ENCODE measurements at places on chromosomes 12 and 14.

DNA sequence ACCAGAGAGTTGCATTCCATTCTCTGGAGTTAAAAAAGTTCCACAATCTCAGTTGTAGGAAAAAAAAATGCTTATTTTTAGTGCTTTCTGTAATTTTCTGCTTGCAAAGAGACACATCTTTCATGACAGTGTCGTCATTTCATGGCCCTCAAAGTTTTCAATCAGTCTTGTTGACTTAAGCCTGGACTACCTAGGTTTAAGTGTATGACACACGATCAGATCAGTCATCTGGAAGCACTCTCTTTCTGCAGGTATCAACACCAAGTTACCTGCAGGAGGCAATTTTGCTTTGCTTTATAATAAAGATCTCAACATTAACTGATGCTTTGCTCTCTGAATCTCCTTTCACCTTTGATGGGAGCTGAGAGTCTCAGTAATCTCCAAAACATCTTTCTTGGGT lies 251.6 kb downstream of the BCAT1 start:
- no peak for DNase-seq

DNA sequence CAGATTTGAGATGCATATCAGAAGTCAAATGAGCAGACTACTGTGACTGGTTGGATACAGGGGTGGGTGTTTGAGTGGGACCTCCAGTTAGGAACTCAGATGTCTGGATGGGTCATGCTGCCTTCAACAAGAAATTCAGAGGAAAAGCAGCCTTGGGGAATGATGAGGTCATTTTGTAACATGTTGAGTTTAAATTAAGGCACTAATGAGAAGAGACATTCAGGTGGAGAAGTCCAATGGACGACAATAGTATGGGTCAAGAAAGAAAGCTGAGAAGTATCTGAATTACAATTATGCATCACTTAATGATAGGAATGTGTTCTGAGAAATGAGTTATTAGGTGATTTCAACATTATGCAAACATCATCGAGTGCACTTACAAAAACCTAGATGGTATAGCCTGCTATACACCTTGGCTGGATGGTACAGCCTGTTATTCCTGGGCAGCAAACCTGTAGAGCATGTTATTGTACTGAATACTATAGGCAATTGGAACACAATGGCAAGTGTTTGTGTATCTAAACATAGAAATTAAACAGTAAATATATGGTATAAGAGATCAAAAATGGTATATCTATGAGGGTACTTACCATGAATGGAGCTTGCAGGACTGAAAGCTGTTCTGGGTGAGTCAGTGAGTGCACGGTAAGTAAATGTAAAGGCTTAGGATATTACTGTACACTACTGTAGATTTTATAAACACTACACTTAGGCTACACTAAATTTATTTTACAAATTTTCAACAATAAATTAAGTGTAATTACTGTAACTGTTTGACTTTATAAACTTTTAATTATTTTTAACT lies 414.7 kb downstream of the RAD51B start:
- DNase-seq = no peak

DNA sequence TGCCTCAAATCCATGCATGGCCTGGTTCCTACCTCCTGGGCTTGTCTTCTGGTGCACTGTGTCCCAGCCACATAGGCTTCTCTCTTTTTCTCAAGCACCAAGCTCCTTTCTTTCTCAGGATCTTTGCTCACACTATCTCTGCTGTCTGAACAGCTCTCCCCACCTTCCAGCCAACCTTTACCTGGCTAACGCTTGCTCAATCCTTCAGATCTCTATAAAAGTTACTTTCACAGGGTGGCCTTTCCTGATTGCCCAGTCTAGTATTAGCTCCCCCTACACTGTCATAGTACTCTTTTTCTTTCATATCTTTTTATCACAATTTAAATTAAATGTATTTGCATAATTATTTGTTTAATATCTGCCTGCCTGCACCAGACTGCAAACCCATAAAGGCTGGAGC lies 3.8 kb downstream of the PARP11 start:
- no peak for DNase-seq

DNA sequence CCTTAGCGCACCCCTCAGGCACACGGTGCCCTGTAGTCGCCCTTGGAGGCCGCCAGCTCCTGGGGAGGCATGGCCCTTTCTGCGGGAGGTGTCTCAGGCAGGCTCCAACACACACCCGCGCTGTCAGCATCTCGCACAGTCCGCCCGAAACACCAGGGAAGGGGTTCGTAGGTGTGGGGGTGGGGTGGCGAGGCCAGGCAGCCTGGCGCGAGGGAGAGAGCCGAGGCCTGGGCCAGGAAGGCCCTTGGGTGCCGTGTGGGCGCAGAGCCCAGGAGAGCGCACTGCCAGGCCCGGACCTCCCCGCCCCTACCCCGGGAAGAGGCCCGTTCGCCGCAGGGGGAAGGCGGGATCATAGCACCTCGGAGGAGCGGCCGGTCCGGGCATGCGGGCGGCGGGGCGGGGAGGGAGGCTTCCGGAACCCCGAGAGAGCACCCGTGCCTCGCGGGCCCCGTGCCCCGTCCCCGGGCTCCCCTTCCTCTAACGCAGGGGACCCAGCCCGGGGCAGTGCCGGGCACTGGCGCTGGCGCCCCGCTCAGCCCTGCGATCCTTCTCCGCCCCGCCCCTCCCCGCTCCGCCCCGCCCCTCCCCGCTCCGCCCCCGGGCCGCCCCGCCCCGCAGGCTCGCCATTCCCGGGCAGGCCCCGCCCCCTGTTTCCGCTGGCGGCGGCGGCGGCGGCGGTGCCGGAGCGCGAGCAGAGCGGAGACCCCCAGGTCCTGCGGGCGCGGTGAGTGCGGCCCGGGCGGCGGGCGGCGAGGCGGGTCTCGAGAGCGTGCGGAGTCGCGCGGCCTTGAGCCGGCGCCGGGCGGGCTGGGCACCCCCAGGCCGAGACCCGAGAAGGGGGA lies at the start of gene TSPAN9:
Gene TSPAN9 (plus strand): TSS at position 650 of the 842 bp plus-strand sequence. CDS start 123,815 bp downstream, outside the sequence.
- DNase-seq = no peak

- no peak for DNase-seq
These were observed 13.5 kb downstream of the ZNF664 start for GRCh38 chr12:123986374-123986965.

GRCh38 chr14:71193663-71194062 lies 286.4 kb downstream of the PCNX1 start:
- no peak for DNase-seq

DNA sequence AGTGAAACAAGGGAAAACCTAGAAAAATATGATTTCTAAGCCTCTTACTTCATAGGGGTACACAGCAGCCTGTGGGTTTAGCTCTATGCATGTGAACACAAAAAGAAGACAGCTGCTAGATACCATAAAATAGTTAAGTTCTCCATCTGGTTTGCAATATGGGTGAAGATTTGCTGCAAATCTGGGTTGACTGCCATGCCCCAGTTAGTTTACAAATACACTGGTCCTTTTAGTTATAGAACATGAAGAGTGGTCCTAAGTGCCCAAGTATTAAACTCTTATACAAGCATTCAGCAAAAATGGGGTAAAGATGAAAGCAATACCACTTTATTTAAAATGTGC lies 176.1 kb downstream of the AEBP2 start:
- no peak for DNase-seq

DNA sequence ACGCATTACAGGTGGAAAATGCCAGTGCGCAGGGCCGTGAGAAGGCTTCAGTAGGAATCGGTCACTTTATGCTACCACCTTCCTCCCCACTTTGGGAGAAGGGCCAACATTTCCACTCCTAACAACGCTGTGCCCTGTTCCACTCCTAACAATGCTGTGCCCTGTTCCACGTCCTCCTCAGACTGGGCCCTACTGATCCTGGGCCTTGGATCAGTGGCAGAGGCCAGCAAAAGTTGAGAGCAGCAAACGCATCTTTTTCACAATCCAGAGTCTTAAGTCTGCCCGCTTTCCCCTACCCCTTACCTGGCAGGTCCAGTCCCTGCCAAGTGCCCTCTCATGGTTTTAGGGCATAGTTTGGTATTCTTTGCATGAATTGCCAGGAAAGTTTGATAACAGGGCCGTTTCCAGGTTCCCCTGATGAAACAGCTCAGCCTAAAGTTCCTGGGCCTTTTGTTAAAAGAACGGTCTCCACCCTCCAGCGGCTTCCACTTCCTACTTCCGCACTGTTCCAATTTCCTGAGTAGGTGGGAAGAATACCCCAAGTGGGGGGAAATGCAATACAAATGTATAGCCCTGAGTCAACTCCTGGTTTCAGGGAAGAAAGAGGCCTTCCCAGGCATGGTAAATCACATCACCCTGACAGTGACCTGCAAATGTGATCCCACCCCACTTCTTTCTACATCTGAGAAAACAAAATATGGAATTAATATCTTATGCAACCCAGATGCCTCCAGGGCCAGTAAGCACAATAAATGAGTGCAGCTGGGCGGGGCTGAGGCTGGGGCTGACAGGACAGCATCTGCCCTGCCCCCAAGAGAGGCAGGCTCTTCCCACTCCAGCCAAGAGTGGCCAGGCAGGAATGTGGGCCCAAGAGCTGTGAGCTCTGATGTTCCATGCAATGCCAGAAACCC lies 15.0 kb downstream of the KCTD10 start:
- no peak for DNase-seq

DNA sequence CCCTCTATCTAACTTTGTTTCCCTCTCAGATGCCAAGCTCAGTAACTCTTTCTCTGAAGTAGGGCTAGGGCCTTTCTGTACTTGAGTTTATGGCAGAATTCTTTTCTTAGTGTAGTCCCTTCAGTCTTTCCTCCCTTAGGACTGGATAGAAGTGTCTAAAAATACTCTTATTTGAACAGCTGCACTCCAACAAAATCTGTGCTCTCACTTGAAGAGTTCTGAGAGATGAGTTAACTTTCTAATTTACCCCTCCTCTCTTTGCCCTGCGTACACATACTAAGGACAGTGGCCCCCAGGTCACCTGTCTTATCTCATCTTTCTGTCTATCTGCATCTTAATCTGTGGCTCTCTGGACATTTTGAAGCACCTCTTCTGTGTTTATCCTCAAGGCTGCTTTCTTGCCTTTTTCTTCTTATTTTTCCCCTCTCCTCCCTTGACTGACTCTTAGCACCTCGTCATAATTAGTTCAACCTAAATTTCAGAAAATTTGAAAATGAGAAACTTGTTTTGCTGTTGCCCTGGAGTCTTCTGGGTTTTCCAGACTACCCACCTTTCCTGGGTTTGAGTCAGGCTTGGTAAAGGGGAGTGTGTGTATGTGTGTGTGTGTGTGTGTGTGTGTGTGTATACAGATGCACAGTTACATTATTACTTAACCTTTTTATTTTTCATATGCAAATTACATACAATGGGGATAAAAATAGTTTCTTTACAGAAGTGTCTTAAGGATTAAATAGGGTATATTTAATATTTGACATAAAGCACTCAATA lies 23.9 kb downstream of the NCKAP1L start:
- no peak for DNase-seq

DNA sequence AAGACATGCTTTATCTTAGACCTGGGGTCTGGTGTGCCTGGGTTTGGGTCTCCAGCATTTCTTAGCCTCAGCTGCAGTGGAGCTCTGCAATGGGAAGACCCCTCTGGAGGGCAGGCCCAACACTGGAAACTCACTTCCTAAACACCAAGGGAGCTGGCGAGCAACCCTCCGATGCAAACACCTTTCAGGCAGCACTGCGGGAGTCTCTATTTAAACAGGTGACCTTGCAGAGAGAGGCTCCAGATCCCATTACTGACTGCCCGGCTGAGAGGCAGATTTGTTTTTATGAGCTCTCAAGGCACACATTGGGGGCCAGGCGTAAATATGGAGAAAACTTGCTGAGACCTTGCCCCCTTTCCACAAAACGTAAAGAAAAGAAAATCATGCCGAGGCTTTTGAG lies 195.5 kb downstream of the PAX9 start:
- DNase-seq = peak; percentile 98

GRCh38 chr12:100964028-100964427 lies 169.5 kb downstream of the ANO4 start:
- no peak for DNase-seq

DNA sequence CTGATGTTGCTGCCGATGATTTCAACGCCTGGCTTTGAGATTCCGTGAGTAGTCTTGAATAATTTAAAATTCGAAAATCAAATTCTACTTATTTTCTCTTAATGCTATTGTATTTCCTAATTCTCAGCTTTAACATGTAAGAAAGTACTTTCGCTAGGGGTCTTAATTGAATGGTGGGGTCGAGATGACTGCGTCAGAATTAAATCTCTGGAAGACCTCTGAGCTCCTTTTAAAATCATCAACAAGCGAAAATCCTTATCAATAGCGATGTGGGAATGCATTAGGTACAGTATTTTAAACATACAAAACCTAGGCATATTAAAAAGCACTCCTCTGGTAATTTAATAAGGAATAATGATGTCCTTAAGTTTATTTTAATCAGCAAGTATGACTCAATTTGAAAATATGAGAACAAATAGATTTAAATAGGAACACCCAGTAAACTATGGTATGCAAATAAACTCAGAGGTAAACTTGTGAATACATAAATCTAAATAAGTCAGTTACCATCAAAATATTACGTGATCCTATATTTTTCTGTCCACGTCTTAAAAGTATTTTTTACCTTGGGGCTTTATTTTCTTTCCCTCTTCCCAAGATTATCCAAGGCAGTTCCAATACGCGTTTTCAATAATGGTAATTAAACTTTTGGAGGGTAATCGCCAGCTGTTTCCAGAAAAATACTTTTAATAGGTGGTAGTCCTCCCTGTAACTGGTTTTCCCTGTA lies 1.4 kb downstream of the FOXA1 start:
- DNase-seq = peak; percentile 24

DNA sequence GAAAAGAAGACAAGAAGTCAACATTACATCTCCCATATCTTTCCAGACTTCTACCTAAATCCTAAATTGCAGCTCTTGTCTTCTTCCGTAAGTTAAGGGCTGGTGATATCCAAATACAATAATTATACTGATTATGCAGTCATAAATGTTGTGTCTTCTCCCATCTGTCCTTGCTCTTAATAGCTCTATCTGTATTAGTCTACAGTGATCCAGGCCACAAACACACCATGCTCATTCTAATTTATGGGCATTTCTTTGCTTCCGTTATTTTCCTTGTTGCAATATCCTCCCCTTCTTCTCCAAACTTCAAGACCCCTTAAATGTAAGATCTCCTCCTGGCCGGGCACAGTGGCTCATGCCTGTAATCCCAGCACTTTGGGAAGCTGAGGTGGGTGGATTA lies 3.7 kb upstream of the MDP1 start:
- no peak for DNase-seq

GRCh38 chr14:63991833-63992232 lies 139.0 kb downstream of the SYNE2 start:
- DNase-seq = no peak

GRCh38 chr12:26798023-26798422 lies 35.0 kb downstream of the ITPR2 start:
- peak; percentile 35 for DNase-seq

DNA sequence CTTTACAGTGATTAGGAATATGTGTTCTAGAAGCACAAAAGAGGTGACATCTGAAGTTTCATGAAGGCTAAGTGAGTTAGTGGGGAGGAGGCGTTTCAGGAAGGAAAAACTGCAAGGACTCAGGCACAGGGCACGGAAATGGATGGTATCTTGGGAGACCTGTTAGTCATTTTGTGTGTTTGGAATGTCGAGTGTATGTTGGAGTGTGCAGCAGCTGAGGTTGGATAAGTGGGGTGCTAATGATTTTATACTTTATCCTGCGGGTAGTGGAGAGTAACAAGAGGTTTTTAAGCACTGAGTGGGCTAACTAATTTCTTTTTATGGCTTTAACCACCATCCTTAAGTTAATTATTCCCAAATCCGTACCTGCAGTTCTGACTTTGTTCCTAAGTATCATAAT lies 571.5 kb upstream of the FBXO33 start:
- no peak for DNase-seq
